Neural cell (in vitro differentiated cells): ENCODE measurements at places on chromosomes 16 and 17. TPM values are rescaled to one million over a fixed set of nuclear protein-coding genes. Genes with fewer than 3 reads are reported as not detected.

The SMIM5 gene
- polyA plus RNA-seq: 0.59 TPM in 1 of 2 replicates, not detected in the other

The MRPL12 gene
- 10.4 and 14.2 TPM in 2 replicates for polyA plus RNA-seq

The LASP1 gene
- 56.3 and 60.0 TPM in 2 replicates for polyA plus RNA-seq

The KCNH4 gene
- 0.56 and 0.78 TPM in 2 replicates for polyA plus RNA-seq

The FKBP10 gene
- 3.5 and 7.6 TPM in 2 replicates for polyA plus RNA-seq

The CD79B gene
- not detected in 2 replicates for polyA plus RNA-seq

The FCSK gene
- polyA plus RNA-seq: 10.7 and 18.0 TPM in 2 replicates

The ADAMTS18 gene
- 0.68 and 1.3 TPM in 2 replicates for polyA plus RNA-seq

The TP53TG3B gene
- polyA plus RNA-seq: not detected in 2 replicates
